ENCODE measurements at places on chromosomes 2 and 18. TPM values are rescaled to one million over a fixed set of nuclear protein-coding genes. Genes with fewer than 3 reads are reported as not detected.

DES gene
- total RNA-seq = not detected

ARL6IP6 gene
- 36.1 TPM for total RNA-seq

ALPI gene
- not detected for total RNA-seq

LYPD6B gene
- total RNA-seq = 4.9 TPM

ATOH8 gene
- not detected for total RNA-seq

ANKRD30B gene
- not detected for total RNA-seq
